ENCODE measurements at places on chromosomes 4 and X.

DNA sequence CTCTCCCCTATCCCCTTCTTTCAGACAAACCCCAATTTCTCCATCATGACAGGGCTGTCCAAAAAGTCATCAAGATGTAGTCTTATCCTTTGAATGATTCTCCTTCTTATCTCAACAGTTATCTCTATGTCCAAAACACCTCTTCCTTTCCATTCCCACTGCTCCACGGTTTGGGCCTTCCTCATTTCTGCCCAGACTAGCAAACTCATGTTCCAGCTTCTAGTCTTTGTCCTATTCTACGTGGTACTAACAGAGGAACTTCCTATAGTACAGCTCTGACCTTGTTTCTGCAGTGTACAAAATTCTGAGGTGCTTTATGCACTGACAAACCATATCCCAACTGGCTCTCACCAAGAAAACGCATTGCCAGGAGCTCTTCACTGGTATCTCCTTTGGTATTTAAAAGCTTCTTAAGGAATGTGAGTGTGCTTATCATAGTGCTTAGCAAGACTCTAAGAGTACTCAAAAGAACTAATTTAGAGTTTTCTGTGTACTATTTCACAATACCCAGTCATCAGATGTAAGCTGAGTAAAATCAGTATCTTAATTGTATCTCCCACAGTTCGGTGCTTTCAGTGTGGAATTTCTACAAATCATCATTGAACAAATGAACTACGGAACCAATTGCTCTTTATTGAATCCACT, 65.5 kb downstream of the MAML3 start:
- DNase-seq: no peak

DNA sequence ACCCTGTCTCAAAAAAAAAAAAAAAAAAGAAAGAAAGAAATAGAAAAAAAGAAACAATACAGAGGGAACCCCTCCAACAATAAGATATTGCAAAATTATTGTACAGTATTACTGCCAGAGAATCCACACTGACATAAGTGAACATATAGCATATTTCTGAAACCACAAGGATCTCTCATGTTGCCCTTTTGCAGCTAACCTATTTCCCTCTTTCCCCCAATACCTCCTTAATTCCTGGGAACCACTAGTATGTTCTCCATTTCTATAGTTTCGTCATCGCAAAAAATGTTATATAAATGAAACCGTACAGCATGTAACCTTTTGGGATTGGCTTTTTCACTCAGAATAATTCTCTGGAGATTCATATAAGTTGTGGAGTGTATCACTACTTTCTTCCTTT, 20.0 kb upstream of the BMP2K start:
- no peak for DNase-seq

- no peak for DNase-seq
Measured at GRCh38 chr4:107388736-107389274, 331.2 kb downstream of the PAPSS1 start.

DNA sequence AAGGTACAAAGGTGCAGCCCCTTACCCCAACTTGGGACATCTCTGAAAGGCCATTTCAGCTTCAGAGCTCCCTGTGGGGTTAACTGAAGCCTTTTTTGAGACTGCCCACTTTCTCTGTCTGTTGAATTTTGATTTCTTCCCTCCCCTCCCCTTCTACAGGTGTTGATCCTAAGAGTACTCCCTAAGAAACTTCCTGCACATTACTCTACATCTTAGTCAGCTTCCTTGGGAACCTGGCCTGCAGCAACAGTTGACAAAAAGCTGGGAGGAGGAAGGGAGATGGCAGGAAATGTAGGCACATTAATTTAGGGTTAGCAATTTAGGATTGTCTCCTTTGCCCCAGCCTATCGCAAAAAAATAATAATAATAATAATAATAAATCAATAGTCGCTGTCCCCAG, 1.2 kb upstream of the IDS start:
- DNase-seq: no peak

DNA sequence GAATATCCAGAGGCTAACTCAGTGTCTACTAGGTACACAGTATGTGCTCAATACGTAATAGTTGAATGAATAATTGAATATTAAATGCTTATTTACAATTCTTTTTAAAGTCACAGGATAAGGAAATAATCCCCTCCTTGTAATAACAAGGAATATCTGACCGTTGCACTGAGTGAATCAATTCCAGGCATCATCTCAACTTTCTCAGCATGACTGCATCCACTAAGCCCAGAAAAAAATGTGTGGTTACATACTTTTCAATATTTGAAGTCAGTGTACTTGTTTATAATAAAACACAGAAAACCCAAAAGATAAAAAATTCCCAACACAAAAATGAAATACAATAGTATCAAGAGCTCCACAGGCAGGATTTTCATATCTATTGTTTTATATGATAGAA, 105.4 kb downstream of the TMEM144 start:
- DNase-seq: no peak

DNA sequence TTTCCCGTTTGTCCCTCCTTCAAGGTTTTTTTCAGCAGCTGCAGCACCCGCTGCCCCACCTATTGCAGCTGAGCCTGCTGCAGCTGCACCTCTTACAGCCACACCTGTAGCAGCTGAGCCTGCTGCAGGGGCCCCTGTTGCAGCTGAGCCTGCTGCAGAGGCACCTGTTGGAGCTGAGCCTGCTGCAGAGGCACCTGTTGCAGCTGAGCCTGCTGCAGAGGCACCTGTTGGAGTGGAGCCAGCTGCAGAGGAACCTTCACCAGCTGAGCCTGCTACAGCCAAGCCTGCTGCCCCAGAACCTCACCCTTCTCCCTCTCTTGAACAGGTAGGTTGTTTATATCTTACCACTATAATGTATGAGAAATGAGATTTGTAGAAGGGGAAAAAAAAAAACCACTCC, 4.5 kb downstream of the PRR27 start:
- no peak for DNase-seq

DNA sequence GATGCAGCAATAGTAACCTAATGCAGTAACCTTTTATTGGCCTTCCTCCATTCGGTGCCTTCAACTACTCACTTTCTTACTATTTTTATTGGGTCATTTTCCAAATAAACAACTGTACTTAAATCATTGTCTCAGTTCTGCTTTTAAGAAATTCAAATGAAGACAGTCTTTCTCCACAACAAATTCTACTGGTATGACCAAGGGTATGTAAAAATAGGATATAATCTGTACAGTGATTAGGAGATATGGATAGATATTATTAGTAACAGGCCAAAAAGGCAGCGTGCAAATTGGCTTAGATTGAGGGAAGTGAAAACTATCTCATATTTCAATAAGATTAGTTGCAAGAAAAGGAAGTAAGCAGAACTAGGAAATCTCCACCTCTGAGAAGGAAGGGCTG, 177.4 kb upstream of the PPP1R2C start:
- DNase-seq: no peak

- no peak for DNase-seq
Measured at GRCh38 chr4:170990989-170991589, 822.1 kb upstream of the GALNTL6 start.

DNA sequence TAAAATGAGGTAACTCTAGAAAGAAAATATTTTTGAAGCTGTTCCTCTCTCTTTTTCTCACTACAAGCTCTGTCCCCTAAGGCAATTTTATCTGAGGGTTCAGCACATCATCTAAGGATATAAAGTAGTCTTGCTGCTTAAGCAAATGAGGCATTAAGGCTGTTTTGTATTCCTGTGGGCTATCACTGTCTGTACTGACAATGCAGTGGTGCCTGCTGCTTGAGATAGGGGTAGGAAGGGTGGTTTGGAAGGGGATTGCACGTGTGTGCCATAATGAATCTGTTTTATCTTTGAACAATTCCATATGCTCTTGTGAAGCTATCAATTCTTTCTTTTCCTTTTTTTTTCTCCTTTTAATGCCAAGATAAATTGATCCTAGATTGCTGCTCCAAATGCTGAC, 128.0 kb upstream of the ATOH1 start:
- DNase-seq: no peak

DNA sequence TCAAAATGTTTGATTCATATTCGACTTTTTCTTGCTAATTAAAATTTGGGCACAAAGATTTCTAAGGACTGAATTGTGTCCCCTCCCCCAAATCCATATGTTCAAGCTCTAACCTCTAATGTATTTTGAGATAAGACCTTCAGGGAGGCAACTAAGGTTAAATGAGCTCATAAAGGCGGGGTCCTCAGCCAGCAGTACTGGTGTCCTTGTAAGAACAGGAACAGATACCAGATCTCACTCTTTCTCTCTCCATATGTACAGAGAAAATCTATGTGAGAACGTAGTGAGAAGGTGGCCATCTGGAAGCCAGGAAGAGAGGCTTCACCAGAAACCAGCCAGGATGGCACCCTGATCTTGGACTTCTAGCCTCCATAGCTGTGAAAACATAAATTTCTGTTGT, 116.9 kb downstream of the VEGFC start:
- no peak for DNase-seq

- no peak for DNase-seq
Measured at GRCh38 chr4:97507587-97508245, 635.6 kb downstream of the STPG2 start.

- DNase-seq: no peak
Measured at GRCh38 chrX:149476513-149476912, 28.6 kb downstream of the IDS start.

- DNase-seq: no peak
Measured at GRCh38 chrX:110051559-110051958, 48.6 kb downstream of the TMEM164 start.

GRCh38 chrX:46551494-46552128, 6.4 kb upstream of the ZNF674 start:
- no peak for DNase-seq

DNA sequence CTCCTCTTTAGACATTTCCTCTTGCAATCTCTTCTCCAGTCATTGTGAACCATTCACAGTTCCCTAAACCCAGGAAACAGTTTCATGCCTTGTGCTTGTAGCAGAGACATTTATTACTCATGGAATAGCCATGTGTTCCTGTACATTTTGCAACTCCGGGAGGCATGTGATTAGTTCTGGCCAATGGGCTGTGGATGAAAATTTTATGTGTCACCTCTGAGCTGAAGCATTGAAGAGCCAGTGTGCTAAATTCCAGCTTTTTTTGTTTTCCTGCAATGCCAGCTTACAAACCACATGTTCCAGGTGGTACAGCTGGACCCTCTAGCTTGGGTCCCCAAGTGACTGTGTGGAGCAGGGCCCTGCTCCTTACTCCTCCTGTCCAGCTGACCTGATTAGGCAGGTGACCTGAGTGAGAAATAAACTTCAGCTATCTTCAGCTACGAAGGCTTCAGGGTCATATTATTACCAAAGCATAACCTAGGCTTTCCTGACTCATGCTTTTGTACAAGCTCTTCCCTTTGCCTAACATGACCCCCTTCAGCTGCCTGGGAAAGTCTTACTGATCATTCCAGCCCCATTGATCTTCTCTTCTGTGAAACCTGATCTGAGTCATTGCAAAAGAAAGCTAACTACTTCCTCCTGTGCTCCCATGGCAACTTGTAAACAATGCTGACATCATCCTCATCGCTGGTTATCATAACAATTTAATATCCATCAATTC, 200.4 kb downstream of the PTTG2 start:
- no peak for DNase-seq

DNA sequence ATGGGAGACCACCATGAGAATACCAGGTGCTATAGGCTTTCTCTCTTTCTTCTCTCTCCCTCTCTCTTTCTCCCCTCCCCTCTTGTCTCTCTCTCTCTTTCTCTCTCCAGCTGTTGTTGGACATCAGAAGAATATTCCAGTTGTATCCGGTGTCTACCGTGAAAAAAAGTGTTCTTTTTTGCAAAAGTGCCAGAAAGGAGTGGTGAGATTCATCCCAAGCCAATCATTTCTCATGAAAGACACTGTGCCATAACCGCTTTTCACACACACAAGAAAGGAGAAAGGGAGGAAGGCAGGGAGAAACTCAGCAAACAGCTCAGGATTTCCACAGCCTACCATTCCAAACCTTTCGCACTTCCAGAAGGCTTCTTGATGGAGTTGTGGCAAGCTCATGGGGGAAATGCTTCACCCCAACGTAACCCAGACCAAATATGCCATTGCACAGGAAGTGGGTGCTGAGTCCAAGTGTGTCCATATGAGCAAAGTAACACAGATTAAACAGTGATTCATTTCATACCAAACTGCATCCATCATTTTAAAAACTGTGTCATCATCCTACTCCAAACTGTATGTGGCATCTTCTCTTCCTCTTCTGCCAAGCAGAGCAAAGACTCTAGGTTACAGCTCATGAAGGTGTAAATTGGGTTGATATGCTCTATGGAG, 224.0 kb downstream of the APBB2 start:
- no peak for DNase-seq

GRCh38 chrX:10582215-10582733, 38.1 kb downstream of the MID1 start:
- DNase-seq: no peak

GRCh38 chrX:86981326-86981879, 536.2 kb upstream of the KLHL4 start:
- no peak for DNase-seq

Measured in activated CD8-positive, alpha-beta memory T cell treated with anti-CD3 and anti-CD28 coated beads for 48 hours (primary cell).